Daoy (cell line): ENCODE measurements at places on chromosomes 1 and 21.

- no peak for DNase-seq
These were observed 72.4 kb downstream of the MATN1 start for GRCh38 chr1:30650968-30651320.

GRCh38 chr1:89765774-89766173 lies 55.1 kb upstream of the LRRC8D start:
- no peak for DNase-seq

DNA sequence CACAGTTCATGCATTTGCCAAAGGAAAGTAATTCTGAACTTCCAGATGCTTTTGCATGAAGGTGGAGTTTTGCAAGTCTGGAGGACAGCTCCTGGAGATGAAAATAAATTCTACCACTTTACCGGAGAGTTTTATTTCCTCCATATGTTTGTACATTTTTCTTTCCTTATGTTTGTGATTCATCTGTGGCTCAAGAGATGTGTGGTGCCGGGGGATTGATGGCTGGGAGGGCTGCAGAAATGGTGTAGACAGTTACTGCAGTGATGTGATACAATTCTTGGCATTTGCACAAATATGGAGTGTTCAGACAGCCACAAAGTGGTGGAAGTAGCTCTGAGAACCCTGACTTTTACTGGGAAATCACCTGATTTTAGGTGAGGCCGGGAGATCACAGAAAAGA lies 58.5 kb upstream of the ASB17 start:
- DNase-seq: no peak

DNA sequence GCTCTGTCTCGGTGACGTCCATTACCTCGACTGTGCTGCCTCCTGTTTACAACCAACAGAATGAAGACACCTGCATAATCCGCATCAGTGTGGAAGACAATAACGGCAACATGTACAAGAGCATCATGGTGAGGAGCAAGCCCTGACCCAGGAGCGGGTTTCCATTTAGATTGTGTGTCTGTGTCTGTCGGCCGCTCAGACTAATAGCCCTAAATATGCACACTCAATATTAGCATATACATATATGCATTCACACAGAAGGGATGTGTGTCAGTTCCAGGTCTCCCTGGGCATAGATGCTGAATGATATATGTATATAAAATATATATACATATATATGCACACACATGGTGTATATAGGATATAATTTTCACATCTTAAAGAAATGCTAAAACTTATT lies 111.7 kb downstream of the RGL1 start:
- no peak for DNase-seq

DNA sequence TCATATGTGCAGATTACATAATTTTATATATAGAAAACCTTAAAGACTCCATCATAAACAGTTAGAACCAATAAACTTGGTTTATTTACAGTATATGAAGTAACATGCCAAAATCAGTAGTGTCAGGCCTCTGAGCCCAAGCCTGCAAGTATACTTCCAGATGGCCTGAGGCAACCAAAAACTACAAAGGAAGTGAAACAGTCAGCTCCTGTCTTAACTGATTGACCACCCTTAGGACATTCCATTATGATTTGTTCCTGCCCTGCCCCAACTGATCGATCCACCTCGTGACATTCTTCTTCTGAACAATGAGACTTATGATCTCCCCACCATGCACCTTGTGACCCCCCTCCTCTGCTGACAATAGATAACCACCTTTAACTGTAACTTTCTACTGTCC lies 630.3 kb downstream of the AMY1C start:
- no peak for DNase-seq

DNA sequence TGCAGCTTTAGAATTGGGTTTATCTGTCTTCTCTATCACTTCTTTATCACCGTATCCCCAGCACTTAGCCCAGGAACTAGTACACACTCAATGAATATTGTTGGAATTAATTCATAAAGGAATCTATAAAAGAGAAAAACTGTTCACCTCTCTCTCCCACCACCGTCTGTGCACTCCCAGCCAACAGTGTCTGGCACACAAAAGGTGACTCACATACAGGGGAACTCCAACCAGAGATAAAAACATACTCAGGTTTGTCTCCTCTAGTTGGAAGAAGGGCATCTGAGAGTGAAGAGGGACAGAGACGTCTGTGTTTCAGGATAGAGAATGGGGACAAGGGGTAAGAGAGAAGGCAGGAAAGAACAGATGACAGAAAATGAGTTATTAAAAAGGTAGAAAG lies 10.0 kb downstream of the ITLN1 start:
- DNase-seq: peak; percentile 64

GRCh38 chr21:46056450-46056903 lies 41.4 kb upstream of the COL6A2 start:
- peak; percentile 98 for DNase-seq

DNA sequence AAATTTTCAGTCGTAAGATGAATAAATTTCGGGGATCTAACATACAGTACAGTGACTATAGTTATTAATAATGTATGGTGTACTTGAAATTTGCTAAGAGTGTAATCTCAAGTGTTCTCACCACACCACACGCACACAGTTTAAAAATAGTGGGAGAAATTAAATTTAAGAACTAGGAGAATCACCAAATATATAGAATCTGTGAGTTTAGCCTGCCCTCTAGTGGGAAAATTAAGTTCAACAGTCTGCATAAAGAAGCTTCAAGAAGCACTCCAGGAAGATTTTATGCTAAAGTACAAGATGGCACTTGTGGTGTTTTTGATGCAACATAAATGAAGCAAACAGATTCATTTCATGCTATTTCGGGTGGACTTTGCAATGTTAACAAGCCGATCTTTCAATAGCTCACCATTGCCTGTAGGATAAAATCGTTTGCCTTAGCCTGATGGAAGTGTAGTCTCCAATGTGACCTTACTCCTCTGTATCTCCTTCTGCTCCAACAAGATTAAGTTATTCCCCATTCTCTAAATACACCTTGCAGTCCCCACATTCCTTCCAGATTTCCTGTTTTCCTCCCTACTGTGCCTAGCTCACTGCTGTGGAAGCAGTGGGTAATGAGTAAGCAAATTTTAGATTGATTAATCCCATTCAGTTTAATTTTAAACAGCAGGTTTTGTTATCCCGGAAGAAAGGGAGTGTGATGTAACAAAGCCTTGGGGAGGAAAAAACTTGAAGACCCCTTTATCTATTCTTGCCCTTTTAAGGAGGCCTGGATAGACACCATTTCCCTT lies 8.7 kb upstream of the PIK3C2B start:
- DNase-seq: peak; percentile 54

DNA sequence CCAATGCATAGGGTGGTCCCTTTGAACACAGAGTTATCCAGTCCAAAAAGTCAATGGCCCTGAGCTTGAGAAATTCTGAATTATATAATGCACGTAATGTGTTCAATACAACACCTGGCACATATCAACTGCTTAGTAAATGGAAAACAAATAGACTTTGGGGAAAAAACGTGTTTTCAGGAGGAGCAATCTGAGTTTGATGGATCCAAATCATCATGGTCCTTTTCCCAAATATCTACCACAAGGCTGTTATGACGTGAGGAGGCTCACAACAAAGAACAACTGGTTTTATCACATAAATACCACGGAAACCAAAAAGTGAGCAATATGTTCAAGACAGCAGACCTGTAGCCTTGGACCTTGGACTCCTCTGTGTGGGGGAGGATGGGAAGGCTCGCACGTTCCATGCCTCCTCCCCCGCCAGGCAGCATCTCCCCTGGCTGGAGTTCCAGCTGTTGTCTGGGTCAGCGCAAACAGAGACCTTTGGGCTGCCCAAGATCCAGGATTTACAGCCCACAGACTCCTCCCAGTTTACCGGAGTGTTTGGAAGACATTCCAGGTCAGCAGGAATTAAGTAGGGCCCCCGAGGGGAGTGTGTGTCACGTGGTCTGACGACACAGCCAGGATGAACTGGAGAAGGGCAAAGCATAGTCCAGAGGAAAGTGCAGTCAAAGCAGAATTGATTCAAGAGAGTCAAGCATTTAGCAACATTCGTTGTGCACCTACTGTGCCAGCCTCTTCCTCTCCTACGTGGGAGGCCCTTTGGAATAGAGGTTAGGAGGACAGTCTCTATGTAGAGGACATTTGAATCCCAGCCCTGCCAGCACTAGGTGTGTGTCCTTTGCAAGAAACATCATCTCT lies 32.2 kb upstream of the MED18 start:
- DNase-seq: no peak

DNA sequence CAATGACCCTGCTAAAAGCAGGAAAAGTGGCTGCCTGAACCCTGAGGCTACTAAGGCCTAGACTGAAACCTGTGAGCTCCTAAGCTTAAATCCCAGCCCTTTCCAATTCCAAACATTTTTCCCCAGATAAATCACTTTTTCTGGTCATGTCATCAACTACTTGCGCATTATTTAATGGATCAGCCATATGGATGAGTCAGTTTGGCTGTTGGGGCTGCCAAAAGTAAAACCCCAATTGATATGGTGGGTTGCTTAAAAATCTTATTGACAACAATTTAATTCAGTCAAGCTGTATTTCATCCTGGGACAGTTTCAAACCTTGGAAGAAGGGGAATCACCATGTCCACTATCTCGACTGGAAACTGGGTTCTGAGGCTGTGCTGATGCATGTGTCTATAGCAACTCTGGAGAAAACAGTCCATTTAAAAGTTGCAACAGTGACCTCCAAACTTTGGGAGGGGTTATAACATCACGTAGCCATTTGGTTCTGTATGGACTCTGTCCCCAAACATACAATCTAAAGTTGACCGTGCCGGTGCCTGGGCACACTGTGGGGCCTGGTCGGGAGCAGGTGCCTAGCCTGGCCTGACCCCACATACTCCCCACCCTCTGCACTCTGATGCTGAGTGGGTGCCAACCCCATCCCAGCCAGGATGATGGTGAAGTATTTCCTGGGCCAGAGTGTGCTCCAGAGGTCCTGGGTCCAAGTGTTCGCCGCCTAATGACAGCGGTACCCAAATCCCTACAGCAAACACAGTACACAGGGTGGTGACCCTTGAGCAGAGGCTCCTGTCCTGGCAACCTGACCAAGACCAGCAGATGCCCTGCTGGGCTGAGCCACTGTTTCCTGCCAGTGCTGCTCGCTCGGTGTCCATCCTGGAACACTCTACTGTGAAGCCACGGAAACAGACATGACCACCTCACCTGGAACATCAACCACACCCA lies 46.5 kb upstream of the LRRC52 start:
- DNase-seq: no peak

DNA sequence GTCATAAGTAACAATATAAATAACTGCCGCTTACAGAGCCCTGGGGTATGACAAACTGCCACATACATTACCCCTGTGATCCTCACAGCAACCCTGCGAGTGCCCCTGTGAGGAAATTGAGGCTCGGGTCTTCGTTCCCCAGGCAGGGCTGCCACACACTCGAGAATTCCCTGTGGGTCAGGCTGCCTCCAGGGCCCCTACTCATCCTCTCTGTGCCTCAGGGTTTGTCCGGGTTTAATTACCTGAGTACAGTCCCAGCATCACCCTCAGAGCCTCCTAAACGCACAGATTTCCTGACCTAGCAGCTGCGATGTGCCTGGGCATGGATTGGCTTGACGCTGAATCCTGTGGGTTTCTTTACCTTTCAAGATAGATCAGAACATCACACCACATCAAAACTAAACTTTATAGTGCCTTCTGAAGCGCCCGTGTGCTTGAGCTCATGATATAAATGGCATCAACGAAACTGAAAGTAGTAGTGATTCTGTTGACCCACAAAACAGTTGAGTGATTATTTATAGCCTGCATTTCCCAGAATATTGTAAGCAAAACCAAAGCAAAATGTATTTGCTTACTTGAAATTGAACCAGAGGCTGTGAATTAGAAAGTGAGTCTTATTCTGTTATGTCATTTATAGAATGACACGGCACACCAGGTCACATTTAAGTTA lies 14.0 kb downstream of the SLC37A1 start:
- no peak for DNase-seq
